ENCODE measurements at places on chromosomes 6 and 20.

DNA sequence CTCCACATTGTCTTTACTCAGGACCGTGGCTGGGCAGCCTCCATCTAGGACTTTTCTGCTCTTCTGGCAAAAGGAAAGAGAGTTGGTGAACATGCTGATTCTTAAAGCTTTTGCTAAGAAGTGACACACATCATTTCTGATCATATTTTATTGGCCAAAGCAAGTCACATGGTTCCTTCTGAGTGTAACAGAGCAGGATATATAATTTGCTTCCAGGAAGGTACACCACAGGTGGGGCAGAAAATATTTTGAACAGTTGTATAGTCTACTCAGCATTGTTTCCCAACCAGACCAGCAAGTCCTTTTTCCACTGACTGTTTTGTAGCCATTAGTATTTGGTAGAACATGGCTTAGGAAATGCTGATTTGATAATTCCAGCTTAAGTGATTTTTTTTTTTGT lies 73.5 kb downstream of the AKAP7 start:
- DNase-seq: no peak

- DNase-seq: no peak
Measured at GRCh38 chr6:3094815-3095214, 23.7 kb upstream of the BPHL start.

GRCh38 chr6:118285791-118286190 lies 262.3 kb upstream of the PLN start:
- DNase-seq: no peak

- DNase-seq: no peak
Measured at GRCh38 chr6:45477278-45477677, 99.5 kb upstream of the SUPT3H start.

- DNase-seq: no peak
Measured at GRCh38 chr6:3163248-3163594, 5.9 kb upstream of the TUBB2A start.
